A549 (cell line): ENCODE measurements at places on chromosomes 3 and 15.

DNA sequence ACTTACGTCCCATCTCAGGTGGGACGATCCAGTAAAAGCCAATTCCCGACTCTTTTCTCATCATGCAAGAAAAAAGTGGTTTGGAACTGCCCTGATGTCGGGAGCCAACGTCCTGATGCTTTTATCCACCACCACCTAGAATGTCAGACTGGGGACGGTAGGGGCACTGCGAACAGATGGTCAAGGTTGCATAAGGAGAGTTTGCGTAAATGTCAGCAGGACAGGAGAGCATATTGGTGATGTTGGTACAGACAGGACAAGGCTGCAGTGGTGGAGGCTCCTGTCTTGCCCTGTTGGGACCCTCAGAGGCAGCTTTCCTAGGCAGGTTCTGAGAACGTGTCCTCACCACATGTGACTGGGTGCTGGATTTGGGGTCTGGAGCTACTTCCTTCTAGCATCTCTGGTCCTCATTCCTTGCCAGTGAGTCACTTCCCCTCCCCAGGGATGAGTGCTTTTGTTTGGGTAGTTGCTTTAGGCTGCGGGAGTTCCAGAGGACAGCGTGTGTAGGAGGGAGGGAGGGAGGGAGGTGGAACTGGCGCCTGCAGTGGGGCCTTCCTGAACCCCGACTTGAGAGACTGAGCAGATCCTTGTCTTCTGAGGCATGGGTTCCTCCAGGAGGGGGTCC, 21.0 kb downstream of the THSD4 start:
- DNase-seq = peak; percentile 70

GRCh38 chr3:50587373-50587772, 18.1 kb downstream of the HEMK1 start:
- no peak for DNase-seq

DNA sequence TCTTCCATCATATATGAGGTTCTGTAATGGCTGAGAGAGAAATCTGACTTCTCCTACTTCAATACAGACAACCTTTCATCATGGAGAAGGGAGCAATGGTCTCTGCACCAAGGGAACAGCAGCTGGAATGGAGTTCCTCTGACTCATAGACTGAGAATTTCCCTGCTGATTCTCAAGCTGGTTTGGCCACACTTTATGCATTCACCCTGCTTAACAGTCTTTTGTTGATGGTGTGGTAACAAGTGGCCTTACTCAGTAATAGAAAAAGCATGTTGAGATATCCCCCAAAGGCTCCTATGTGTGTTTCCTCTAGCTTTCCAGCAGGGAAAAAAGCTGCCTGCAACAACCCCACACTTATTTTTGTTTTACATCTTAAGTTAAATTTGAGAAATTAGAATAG, 138.1 kb downstream of the GREM1 start:
- peak; percentile 93 for DNase-seq

DNA sequence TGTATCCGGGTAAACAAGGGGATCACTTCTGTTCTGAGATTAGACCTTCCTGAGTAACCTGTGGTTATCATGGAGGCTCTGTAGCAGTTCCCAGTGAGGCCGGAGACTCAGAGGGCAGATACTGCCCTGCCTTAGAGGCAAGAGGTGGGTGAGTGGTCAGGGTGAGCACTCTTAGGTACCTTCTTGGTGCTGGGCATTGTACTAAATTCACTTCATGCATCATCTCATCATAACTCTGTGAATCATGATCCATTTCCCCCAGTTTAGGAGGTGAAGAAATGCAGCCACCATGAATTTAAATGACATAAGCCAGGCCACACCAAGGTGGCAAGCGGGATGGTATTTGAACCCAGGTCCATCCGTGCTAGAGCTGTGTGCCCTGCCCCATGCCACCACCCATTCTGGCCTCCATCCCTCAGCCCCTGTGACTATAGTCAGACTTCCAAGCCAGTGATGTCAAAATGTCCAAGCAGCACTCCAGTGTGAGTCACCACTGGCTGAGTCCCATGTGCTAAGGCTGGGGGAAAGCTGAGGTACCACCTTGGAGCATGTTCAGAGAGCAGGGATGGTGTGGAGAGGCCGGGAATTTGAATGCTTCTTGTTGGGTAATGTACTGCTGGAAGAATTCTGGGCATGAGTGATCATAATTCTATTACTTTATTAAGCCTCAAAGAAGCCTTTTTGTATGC, 88.8 kb downstream of the EPHB1 start:
- DNase-seq = no peak

- no peak for DNase-seq
Measured at GRCh38 chr3:94420931-94421330, 358.1 kb downstream of the NSUN3 start.

DNA sequence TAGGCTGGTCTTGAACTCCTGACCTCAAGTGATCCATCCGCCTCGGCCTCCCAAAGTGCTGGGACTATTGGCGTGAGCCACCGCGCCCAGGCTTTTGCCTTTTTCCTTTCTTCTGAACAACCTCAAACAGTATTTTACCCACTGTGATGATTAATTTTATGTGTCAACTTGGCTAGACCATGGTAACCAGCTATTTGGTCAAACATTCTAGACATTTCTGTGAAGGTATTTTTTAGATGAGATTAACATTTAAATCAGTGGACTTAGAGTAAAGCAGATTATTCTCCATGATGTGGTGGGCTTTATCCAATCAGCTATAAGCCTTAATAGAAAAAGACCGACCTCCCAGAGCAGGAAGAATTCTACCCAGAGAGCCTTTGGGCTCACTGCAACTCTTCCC, 6.0 kb downstream of the SPATA12 start:
- DNase-seq = no peak

- no peak for DNase-seq
Measured at GRCh38 chr3:39965997-39966396, 156.6 kb downstream of the MYRIP start.
